ENCODE measurements at places on chromosomes 7 and 10. TPM values are rescaled to one million over a fixed set of nuclear protein-coding genes. Genes with fewer than 3 reads are reported as not detected.

The FOXI2 gene
- not detected for total RNA-seq

The AKR1C1 gene
- total RNA-seq, result 49.7 TPM

The PTEN gene
- total RNA-seq, result 32.6 TPM

The HTR5A gene
- not detected for total RNA-seq

The PRPS1L1 gene
- total RNA-seq, result not detected

The RADIL gene
- 0.14 TPM for total RNA-seq

The GARIN1A gene
- 0.21 TPM for total RNA-seq

The GIMAP4 gene
- not detected for total RNA-seq

The ZNF503 gene
- total RNA-seq, result 18.6 TPM

The LIPF gene
- not detected for total RNA-seq

The SCART1 gene
- 0.51 TPM for total RNA-seq

The RELN gene
- not detected for total RNA-seq

The CYP2C19 gene
- total RNA-seq, result 0.14 TPM

The NANOS1 gene
- total RNA-seq, result 0.99 TPM

The MGMT gene
- 48.7 TPM for total RNA-seq

The CUZD1 gene
- 0.09 TPM for total RNA-seq

The FKBP9 gene
- 152 TPM for total RNA-seq

The C10orf62 gene
- not detected for total RNA-seq

The KIN gene
- 9.7 TPM for total RNA-seq

The NUB1 gene
- total RNA-seq, result 31.9 TPM

The TLX1 gene
- 2.2 TPM for total RNA-seq

The PUS7 gene
- 19.9 TPM for total RNA-seq

The RNF148 gene
- not detected for total RNA-seq

The GNA12 gene
- total RNA-seq, result 15.0 TPM

The ANKRD2 gene
- 1.4 TPM for total RNA-seq

The CYP3A5 gene
- total RNA-seq, result 1.9 TPM

The FERD3L gene
- total RNA-seq, result not detected

The NT5C3A gene
- total RNA-seq, result 20.3 TPM

The STEAP1B gene
- total RNA-seq, result 0.63 TPM

The KEL gene
- not detected for total RNA-seq

The KCP gene
- 0.49 TPM for total RNA-seq

The TMEM270 gene
- total RNA-seq, result not detected

The STAG3 gene
- total RNA-seq, result 0.14 TPM

The BNIP3 gene
- total RNA-seq, result 348 TPM

The CALML5 gene
- 36.7 TPM for total RNA-seq

The XRCC2 gene
- 4.3 TPM for total RNA-seq
